ENCODE measurements at places on chromosomes 1 and 21.

DNA sequence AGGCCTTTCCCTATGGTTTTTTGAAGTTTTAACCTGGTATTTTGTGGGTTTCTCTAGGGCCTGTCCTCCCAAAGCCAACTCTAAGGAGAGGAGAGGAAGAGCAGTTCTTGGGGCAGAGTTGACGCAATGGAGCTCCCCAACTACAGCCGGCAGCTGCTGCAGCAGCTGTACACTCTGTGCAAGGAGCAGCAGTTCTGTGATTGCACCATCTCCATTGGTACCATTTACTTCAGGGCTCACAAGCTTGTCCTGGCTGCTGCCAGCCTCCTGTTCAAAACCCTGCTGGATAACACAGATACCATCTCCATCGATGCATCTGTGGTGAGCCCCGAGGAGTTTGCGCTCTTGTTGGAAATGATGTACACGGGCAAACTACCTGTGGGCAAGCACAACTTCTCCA is 38.2 kb downstream of the ZBTB40 start:
- no peak for DNase-seq

- DNase-seq, result no peak
Measured at GRCh38 chr1:57473448-57473847, 49.6 kb upstream of the DAB1 start.

GRCh38 chr1:35850716-35851115 is 32.3 kb upstream of the AGO1 start:
- DNase-seq, result no peak

- no peak for DNase-seq
Measured at GRCh38 chr1:33713058-33713877, 150.6 kb upstream of the HMGB4 start.

DNA sequence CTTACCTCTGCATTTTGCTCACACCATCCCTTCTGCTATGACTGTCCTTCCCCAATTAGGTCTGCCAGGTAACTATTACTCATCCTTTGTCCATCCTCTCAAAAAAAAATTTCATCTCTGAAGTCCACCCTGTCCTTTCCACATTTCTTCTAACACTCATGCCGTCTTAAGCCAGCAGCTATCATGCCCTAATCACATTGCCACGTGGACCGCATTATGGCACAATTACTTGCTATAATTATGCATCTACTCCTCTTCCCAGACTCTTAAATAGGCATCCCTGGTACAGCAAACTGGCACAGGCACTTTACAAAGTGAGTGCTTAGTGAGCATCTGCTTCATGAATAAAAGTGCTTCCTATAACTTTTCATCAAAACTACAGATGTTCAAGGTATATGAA is 295.4 kb upstream of the ESRRG start:
- no peak for DNase-seq

GRCh38 chr1:241423541-241424479 is 66.8 kb upstream of the RGS7 start:
- DNase-seq, result peak; percentile 55

DNA sequence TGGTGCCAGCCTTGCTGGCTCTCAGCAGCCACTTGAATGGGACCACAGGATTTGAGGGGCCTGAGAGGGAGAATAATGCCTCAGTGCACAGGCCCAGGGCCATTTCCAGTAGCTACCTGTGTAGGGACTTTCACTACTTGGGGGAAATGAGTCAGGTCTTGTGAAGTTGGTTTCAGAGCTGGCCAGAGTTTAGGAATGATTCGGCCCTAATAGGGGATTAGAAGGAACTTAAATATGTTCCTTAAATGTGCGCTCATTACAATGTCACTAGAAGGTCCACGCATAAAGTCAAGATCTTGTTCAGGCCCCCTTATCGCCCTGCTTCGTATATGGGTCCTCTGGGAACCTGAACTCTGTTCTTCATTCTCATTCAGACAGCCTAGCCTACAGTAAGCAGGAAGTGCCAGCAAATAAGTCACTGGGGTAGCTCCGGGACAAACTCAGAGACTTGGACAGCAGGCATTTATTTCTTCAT is 5.6 kb upstream of the AKR1A1 start:
- DNase-seq, result peak; percentile 42

DNA sequence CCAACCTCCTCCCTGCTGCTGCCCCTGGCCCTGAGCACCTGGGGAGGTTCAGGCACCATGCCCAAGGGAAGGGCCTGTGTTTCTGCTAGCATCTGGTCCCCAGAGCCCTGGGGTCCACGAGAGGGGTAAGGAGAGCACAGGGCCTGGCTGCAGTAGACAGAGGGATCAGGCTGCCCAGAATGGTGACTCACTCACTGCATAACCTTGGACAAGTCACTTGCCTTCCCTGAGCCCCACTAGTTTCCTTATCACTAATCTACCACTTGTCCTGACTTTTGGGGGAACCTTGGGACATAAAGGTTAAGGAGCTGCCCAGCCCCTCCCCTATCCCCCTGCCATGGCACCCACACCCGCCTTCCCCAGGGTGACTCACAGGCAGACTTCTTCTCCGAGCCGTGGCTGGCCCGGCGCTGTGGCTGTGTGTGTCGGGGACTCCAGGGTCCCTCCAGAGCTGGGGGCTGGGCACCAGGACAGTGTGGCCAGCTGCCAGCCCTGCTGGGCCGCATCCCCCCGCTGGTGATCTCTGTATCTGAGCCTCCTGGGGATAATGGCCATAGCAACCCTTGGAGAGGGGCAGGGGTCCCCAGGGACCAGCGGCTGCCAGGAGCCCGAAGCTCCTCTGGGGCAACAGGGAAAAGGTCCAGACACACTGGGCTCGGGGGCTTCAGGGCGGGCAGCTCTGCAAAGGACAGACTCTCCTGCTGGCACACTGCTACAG is 4.0 kb downstream of the ARHGEF19 start:
- DNase-seq, result no peak

DNA sequence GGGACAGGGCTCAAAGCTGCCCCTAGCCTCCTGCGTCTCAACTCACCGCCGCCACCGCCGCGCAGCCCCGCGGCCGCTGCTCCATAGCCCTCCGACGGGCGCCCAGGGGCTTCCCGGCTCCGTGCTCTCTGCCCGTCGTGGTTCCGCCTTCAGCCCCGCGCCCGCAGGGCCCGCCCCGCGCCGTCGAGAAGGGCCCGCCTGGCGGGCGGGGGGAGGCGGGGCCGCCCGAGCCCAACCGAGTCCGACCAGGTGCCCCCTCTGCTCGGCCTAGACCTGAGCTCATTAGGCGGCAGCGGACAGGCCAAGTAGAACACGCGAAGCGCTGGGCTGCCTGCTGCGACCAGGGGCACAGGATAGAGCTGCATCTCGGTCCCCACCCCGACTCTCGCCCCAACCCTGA is at the start of gene TNFRSF25:
TNFRSF25 (minus strand) TSS at position 151 of the 400 bp plus-strand sequence; CDS start at position 85, 66 bp downstream.
- peak; percentile 36 for DNase-seq

DNA sequence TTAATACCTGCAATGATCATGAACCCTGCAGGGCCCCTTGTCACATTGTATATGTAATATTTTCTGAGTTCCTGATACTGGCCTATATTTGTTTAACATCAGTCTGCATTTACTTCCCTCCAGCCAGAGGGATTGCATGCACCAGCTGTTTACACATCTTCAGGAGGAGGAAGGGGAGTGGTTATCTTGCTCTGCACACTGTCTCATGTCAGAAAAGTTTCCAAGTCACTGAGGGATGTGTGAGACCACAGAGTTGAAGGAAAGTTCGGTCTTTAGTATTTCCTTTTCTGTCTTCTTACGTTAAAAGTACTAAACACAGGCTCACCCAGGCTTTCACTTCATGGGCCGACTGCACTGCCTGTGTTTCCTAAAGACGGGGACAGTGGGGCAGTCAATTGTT is 574.1 kb downstream of the LMO4 start:
- DNase-seq, result peak; percentile 7

DNA sequence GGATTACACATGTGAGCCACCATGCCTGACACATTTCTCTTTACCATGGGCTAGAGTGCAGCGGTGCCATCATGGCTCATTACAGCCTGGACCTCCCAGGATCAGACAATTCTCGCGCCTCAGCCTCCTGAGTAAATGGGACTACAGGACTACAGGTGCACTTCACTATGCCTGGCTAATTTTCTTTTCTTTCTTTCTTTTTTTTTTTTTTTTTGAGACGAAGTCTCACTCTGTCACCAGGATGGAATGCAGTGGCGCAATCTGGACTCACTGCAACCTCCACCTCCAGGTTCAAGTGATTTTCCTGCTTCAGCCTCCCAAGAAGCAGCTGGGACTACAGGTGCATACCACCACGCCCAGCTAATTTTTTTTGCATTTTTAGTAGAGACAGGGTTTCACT is 14.8 kb upstream of the KIF1B start:
- DNase-seq, result no peak

GRCh38 chr1:11295905-11296304 is 22.9 kb downstream of the UBIAD1 start:
- DNase-seq, result no peak

- DNase-seq, result no peak
Measured at GRCh38 chr1:74703386-74704182, 29.3 kb downstream of the CRYZ start.

DNA sequence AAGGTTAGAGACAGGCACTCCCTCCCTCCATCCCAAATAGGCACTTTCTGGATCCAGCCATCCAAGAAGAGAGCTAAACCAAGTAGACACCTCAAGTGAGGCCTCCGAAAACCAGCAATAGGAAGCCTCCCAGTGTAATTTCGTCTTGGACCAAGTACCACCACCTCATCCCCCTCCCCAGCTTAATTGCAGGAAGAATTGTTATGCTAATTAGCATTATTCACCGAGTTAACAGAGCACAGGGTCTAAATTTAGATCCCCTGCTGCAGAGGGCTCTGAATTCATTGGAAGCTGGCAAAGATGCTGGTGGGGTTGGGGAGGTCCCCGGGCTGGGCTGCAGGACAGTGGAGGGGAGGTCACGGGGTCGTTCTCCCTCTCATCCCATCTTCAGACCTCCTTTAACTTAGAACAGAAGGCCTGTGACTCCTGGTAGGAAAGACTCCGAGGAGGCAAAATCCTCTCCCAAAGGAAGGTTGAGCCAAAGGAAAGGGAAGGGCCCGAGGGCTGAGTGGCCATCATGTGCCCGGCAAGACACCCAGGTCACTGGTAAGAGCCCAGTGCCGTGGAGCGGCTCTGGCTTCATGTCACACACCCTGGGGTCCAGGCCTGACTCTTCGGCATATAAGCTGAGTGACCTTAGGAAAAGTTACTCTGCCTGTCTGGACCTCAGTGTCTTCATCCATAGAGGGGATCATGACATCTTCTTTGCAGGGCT is 209.2 kb upstream of the GRIK3 start:
- no peak for DNase-seq

- peak; percentile 41 for DNase-seq
Measured at GRCh38 chr1:241640867-241641622, 876 bp upstream of the CHML start.

GRCh38 chr1:234965111-234965510 is 163.5 kb downstream of the TOMM20 start:
- DNase-seq, result no peak

GRCh38 chr1:151336556-151336955 is 9.3 kb upstream of the PI4KB start:
- no peak for DNase-seq

GRCh38 chr1:220380885-220381284 is 108.6 kb upstream of the RAB3GAP2 start:
- no peak for DNase-seq

DNA sequence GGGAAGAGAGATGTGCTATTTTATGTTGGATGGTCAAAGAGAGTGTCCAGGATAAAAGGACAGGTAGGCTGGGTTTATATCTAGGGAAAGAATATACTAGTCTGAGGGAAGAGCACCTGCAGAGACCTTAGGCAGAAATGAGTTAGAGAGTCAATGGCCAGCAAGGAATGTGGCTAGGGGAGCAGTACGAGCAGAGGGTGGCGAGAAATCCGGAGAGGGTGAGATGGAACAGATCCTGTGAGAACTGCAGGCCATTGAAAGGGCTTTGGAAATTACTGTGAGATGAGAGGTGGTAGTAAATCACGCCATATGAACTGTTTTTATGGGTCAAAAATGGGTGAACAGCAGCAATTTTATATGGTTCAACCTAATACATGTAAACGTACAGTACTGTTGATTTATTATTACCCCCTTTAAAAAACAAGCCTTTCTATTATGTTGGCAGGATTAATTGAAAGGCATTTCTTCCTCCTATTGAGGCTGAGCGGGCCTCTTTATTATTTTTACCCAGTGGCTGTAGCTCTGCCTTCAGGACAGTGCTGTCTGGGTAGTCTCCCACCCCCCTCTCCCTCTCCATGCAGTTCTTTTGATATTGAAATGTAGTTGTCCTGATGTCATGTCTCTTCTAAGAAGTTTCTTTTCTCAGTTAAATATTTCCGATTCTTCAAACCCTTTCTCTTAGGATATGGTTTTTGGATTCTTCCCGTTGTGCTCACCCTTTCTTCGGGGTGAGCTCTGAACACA is 75.2 kb upstream of the CD1D start:
- no peak for DNase-seq

DNA sequence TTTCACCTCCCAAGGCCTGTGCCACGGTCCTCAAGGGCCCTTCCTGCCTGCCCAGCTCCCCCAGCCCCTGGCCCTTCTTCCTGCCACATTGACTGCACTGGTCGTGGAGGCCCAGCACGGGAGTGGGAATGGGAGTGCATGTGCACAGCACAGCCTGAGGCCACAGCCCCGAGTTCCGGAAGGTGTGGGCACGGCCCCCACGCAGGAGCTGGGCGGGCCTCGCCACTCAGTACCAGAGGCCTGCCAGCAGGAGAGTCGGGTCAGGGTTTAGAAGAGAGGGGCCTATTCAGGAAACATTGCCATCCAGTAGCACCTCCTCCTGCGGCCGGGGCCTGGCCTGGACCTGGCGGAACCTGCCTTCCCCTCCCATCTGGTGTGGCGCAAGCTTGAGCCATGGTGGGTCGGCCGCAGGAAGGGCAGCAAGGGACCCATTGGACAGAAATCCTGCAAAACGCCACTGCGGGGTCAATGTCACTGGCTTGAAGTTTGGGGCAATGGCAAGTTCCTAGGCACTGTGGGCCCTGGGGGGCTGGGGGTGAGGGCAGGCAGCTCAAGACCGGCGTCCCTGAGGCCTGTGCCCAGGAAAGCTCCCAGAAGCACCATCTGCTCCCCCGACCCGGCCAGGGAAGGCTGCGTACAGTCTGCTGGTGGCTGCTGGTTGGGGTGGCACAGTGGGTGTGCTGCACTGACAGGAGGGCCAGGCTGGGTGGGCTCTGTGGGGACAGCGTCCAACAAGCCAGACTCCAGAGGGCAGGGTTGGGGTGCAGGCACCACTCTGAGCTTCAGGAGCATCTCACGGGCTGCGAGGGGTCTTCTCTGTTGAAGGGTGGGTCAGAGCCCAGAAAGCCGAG is 1.8 kb upstream of the TMEM52 start:
- DNase-seq, result peak; percentile 47

GRCh38 chr1:14506471-14507255 is 91.8 kb upstream of the KAZN start:
- no peak for DNase-seq
